Stimulated activated CD4-positive, alpha-beta T cell treated with anti-CD3 and anti-CD28 coated beads, Interleukin-4, amount 100 ng/mL, for 48 hours (primary cell): ENCODE measurements at places on chromosomes 5 and 9.

- no peak for DNase-seq
Observed at GRCh38 chr5:34743878-34744277, 87.8 kb downstream of the RAI14 start.

DNA sequence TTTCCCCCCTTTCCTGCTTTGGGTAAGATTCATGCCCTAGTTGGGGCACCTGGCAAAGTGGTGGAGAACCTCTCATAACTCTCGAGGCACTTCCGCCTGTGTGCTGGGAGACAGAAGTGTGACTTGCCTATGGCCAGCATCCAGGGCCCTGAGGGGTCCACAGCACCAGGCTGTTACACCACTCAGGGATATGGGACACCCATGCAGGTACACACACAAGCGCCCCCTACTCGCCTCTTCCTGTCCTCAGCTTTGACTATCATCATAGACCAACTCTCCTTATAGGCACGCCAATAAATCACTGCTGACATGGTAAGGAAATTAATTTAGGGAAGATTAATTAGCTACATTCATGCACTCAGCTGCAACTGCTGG lies 45.4 kb downstream of the SHB start:
- no peak for DNase-seq

- DNase-seq = no peak
Observed at GRCh38 chr5:1875843-1876659, 6.7 kb downstream of the IRX4 start.

GRCh38 chr5:144567421-144567780 lies 396.7 kb downstream of the KCTD16 start:
- no peak for DNase-seq

GRCh38 chr9:130970855-130971254 lies 31.8 kb upstream of the FIBCD1 start:
- no peak for DNase-seq

DNA sequence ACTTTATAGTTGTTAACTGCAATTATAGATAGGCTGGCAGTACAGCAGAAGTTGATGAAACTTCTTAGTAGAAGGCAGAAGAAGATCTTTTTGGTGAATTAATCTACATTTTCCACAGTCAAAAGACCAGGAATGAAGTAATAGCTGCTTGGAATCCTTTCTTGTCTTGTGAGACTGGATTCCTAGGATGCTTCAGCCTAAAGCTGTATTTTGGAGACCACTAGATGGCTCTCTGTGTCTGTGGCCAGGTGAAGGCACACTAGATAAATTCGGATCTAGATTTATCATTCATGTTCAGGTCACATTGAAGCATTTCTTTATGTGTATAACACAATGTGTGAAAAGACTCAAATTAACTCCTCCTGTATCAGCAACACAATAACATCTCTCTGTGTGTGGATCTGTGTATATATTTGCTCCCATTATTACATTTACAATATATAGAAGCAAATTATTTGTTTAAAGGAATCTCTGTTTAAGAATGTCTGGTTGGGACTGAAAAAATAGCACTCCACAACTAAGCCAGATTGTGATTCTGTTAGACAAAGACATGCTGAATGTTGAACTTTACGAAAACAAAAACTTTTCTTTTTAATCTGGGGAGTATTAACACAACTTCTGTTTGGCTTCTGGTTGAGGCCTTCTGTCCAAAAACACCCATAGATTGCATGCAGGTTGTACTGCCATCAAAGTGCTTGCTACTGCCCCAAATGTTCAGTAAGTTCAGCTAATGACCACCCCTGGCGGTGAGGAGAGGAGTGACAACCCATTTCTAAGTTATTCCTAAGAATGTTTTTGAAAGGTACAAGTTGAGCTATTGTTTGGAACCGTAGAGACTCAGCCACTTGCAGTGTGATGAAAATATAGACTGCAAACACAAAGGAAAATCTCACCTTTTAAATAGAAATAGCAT lies 10.6 kb downstream of the GRIN3A start:
- no peak for DNase-seq

DNA sequence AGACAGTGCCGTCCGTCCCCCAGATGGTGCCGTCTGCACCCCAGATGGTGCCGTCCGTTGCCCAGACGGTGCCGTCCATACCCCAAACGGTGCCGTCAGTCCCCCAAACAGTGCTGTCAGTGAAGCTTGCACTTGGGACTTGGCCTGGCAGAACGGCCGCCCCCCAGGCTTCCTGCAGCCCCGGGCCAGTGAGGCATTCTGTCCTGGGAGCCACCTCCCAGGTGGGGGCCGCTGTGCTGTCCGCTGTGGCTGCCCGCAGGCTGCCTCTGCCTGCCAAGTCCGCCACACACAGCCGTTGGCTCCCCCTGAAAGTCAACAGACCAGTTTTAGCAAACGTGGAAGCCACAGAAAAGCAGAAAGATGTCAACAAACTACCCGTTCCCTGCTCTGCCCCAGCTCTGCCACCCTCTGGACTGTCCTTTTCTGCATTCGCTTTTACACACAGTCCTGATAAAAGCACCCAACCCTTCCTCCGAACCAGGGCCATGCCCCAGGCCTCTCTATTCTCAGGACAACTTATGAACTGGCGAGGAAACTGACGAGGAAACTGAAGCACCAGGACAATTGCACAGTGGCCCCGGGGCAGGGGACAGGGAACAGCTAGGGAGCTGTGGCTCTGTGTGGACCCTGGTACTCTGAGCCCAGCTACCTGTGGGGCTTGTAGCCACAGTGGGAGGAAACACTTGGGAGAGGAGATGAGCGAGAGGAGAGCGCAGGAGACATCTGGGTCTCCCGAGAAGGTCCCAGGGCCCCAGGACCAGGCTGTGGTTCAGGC lies 39.6 kb upstream of the RXRA start:
- DNase-seq = no peak

DNA sequence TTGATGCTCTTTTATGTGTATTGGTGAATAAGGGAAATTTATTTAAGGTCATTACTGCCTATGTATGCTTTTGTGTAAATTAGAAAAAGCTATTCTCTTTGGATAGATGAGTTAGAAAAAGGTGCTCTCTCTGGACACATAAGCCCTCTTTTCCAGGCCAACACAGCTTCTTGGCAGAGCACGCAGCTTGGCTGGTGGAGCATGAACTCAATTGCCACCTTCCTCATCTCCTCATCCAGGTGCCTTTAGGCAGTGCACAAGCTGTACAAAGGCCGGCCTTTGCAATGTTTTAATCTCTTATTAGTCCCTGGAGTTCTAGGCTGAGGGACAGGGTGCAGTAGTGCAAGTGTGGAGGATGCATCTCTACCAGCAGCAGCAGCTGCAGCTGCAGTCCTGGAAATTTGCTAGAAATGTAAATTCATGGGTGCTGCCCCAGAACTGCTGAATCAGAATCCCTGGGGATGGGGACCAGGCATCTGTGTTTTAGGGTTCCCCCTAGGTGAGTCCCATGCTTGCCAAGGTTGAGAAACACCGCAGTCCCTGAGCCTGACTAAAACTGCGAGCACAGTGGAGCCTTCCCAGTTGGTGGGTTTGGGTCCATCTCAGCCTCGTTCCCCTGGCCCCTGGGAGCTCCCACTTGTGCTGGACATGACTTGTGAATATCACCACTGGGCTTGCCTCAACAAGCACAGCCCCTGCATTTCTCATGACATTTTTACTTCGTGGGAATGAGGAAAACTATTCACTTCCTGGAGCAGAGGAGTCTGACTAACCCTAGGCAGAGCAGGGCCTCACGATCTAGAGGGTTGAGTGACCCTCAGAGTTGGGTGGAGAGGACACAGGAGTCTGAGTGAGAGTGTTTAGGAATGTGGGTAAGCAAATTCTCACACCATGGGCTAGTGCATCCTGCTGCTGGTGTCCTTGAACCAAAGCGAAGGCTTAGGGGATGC lies 272.3 kb downstream of the ZSWIM6 start:
- DNase-seq = no peak

GRCh38 chr9:132014218-132014805 lies 65.4 kb downstream of the MED27 start:
- DNase-seq = no peak

DNA sequence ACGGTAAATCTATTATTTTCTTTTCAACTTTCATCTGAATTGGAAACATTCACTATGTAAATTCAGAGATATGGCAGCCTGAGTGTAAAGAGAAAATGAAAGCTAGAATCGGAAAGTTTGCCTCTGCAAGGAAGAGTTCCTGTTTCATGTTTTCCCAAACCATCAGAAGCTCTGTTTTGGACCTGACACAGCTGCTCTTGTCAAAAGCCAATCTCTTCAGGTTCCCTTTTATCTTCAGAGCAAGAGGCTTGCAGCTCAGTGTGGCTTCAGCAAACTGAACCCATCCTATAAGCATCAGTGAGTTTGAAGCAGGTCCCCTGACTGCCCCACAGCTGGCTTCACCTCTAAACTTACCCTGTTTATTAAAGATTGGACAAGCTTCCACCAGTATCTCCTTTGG lies 1099.7 kb downstream of the DTWD2 start:
- DNase-seq = no peak

GRCh38 chr5:108814551-108814950 lies 66.9 kb downstream of the FER start:
- DNase-seq = no peak

DNA sequence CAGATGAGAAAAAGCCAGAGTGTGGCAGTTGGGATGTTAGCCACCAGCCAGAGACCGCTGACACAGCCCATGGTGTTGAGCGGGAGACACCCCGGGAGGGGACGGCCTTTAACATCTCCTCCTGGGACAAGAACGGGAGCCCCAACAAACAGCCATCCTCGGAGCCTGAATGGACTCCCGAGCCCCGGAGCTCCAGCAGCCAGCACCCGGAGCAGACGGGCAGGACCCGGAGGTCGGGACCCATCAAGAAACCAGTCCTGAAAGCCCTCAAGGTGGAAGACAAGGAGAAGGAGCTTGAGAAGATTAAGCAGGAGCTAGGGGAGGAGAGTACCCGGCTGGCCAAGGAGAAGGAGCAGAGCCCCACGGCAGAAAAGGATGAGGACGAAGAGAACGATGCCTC lies 28.0 kb upstream of the POMT1 start:
- DNase-seq = no peak

DNA sequence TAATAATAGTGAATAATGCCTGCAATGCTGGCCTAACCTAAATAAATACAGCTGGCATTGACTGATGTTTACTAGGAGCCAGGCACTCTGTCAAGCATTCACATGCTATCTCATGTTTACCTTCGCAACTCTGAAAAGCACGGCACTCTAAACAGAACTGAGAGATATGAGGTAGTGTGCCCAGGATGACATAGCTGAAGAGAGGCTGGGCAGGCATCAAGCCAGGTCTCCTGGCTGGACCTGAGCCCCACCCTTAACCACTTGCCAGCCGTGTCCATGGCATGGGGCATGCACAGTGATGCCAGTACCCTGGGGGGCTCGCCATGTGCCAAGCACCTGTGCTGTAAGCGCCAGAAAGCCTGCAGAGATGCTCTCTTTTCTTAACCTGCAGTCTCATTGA lies 119.4 kb upstream of the MVB12B start:
- DNase-seq = no peak

DNA sequence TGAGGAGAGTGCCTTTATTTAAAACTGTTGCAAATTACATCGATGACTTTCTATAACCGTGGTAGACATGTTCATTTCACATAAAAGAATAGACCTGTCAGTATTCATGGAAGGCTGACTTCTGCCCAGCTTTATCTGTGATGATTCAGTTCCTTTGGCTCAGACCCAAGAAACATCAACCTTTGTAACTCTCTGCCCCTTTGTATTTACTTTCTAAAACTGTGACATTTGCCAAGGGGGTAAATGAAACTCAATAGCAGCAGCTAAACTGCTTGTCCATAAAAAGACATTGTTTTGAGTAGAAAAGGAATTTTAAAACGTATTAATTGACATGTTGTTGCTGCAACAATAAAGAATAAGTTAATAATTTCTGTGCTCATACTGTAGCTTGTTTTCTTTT lies 137.8 kb upstream of the ANKH start:
- DNase-seq = no peak

GRCh38 chr9:85349046-85349445 lies 392.7 kb downstream of the AGTPBP1 start:
- no peak for DNase-seq

DNA sequence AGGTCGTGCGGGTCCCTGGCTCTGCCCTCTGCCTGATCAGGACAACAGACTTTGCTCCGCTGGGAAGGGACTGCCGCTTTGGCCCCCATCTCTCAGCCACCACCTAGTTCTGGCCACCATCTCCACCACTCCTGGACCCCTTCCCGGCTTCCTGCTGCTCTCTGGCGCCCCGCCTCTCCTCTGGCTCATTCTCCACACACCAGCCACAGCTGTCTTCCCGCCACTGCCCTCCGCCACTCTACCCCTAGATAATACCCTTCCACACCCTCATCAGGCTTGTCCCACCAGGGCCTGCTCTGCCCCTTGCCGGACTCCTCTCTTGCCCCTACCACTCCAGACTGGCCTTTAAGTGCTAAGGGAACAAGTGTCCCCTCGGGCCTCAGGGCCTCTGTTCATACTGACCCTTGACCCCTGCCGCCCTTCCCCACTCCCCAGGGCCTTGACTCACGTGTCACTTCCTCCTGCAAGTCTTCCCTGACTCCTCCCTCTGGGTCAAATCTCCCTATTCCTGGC lies 3.0 kb upstream of the CDX1 start:
- DNase-seq = no peak

- no peak for DNase-seq
Observed at GRCh38 chr9:37035648-37036370, 1.7 kb upstream of the PAX5 start.

- no peak for DNase-seq
Observed at GRCh38 chr9:129826344-129826743, 2.4 kb upstream of the TOR1A start.

DNA sequence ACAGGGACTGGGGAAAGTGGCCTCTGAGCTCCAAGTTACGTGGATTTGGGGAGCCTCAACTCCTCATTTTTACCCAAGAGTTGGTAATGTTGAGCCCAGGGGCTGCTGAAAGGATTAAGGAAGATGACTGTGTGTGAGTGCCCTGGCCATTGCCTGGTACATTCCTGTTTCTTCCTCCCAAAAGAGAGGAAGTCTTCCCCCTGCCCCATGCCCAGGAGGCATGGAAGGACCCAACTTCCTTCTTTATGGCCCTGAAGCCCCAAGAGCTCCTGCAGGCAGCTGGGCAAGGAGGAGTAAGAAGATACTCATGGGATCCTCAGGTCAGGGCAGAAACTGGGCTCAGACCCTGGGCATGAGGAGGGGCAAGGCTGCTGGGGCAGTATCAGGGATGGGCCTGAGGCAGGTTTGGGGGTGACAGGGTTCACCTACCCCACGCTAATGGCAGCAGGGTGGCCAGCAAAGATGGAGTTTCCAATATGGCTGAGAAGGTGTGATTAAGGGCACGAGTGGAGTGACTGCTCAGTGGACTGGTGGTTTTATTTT lies 118.3 kb upstream of the MVB12B start:
- DNase-seq = no peak

DNA sequence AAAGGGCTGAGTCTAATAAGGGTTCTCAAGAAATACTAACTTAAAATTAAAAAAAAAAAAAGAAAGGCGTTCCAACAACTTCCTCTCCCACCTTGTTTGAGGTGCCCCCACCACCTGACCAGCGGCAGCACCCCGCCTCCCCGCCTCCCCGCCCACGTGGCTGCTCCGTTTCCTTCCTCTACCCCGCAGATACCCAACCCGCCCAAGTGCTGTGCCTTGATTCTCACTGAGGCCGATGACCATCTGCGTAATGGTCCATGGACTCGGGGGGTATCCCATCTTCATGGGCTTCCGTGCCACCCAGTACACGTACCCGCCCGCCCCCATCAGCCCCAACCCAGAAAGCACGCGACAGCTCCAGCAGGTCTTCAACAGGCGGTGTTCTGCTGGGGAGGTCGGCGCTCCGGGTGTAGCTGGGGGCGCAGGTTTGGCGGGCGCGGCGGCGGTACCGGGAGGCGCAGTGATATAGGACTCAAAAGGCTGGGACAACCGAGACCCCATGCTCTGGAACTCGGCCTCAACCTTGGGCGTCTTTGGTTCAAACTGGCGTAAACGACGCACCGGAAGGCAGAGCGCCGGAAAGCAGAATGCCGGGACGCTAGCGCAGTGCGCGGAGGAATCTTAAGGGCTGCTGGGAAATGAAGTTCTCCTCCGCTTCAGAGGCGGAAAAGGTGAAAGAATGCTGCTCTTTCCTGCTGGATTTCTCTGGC lies at the start of gene DMAC1:
DMAC1 (minus strand) TSS at position 545 of the 710 bp plus-strand sequence; CDS start at position 501, 44 bp downstream.
- peak; percentile 65 for DNase-seq
